Kidney epithelial cell (primary cell): ENCODE measurements at places on chromosomes 1 and 21.

GRCh38 chr1:149945206-149945605 is 8.5 kb upstream of the MTMR11 start:
- DNase-seq = no peak

GRCh38 chr21:17779496-17779895 is 39.7 kb downstream of the C21orf91 start:
- no peak for DNase-seq

DNA sequence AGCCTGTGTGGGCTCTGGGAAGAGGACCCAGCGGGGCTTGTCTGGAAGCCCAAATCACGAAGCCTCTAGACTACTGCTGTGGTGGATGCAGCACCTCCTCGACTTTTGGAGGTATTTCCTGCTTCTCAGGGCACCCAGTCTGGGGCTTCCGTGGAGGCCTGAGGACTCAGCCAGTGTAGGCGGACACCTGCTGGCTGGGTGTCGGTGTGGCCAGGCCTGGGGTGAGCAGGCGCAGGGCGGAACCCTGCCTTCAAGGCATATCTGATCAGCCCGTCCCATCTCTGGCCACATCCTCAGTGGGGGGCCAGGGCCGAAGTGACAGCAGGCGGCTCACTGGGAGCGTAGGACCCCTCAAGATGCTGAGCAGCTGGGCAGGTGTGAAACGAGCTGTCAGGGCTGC is 6.9 kb downstream of the PLCH2 start:
- DNase-seq = no peak

- DNase-seq = no peak
These were observed 9.6 kb upstream of the RNF223 start for GRCh38 chr1:1083416-1084371.

DNA sequence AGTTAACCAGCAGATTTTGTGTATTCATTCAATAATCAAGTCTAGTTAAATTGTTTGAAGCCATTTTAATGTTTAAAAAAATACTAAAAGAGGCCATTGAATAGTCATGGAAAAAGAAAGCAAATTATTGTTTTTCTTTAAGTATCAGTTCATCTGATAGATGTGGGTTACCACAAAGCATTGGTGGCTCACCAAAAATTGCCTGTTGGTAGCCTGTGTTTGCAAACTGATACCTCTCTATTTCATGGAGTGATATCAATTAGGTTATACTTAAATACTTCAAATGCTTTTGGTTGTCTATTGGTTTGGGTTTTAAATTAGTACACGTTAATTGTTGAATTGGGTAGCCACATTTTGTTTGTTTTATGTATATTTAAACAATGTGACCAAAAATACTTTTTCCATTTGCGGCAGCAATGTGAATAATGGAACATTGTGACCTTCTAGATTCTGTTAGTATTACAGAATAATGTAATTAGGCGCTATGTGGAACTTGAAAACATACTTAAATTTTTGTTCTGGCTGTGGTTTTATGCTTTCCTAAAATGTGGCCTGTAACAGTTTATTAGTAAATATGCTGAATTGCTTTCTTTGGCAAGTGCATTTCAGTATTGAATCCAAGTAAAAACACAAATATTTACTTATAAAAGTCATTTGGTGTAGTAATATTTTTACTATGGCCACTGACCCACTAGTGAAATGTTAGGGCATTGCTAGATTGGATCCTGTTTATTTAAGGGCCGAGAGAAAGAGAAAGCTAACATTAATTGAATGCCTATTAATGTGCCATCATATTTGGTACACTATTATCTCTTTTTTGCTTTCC is 37.1 kb upstream of the NBL1 start:
- DNase-seq = no peak
